ENCODE measurements at places on chromosomes 1 and 21. TPM values are rescaled to one million over a fixed set of nuclear protein-coding genes. Genes with fewer than 3 reads are reported as not detected.

The WDR77 gene
- polyA plus RNA-seq: 64.3 TPM

The WDR47 gene
- 2.6 TPM for polyA plus RNA-seq

The ICOSLG gene
- polyA plus RNA-seq: 0.80 TPM

The ANGPTL7 gene
- 0.27 TPM for polyA plus RNA-seq

The ACADM gene
- polyA plus RNA-seq: 85.5 TPM

DNA sequence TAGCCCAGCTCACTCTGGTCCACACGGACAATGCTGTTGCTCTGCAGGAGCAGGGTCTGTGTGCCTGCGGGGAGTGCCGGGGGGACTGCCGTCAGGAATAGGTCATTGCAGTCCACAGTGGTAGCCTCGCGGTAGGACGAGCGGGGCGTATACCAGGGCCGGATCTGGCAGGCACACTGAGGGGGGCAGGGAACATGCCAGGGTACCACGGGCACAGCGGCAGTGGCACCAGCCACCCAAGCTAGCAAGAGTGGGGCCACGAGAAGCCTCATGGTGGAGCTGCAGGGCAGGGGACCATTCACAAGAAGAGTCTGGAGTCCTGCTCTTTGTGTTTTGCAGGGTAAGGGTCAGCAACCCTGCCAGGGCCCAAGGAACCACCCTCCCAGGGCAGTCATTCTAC, 65.8 kb downstream of the LRRN2 start:
- DNase-seq: no peak

DNA sequence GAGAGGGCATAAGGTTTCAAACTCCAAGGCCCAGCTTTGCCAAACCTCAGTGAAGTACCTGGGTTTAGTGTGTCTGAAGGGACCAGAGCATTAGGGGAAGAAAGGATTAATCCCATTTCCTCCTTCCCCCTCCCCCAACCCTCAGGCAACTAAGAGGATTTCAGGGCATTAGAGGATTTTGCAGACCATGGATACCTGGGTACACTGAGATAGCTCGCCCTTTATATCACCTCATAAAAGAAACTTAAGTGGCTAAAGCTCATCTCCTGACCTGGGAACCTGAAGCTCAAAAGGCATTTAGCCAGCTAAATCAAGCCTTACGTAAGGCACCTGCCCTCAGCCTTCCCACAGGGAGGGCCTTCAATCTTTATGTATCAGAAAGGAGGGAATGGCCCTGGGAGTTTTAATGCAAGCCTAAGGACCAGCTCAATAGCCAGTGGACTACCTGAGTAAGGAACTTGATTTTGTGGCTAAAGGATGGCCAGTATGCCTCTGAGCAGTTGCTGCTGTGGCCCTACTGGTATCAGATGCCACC, 26.4 kb upstream of the SMYD3 start:
- no peak for DNase-seq

DNA sequence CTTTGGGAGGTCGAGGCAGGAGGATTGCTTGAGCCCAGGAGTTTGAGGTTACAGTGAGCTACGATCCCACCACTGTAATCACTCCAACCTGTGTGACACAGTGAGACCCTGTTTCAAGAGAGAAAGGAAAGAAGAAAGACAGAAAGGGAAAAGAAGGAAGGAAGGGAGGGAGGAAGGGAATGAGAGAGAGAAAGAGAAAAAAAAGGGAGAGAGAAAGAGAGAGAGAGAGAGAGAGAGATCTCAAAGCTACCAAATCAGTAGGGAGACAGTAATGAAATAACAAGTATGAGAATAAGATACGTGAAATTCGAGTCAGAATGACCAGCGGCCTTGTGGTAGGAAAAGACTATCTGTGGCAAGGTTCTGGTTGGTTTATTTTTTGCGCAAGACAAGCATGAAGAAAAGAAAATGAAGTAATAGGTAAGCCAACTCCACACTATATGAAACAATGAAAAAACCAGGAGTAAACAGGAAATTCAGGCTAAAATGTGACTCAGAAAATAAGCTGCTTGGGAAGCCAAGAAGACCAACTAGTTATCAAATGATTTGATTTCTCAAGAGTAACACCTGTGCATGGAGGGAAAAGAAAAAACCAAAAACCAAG, 8.9 kb downstream of the MTF1 start:
- no peak for DNase-seq

DNA sequence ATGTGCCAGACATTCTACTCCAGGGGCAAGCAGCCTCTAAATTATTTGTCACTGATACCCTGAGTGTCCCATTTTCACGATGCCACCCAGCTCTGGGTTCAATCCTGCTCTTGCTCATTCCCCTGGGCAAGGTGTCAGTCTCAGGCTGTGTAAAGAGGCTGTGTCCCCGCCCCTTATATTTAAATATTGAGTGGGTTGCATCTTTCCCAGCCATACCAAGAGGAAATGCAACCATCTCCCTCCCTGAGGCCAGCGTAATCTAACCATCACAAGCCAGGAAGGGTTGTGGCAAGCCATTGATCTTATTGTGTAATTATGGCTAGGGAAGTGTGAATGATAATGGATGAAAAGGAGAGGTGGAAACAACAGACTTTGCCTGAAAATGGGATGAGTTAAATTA, 54.7 kb upstream of the CLDN14 start:
- no peak for DNase-seq

Data from heart left ventricle (tissue), 16 donors.